Forelimb muscle (tissue), 1 donor: ENCODE measurements at places on chromosomes 2 and 18. TPM values are rescaled to one million over a fixed set of nuclear protein-coding genes. Genes with fewer than 3 reads are reported as not detected.

Gene EML6
- polyA plus RNA-seq: 26.8 TPM

Gene FEV
- polyA plus RNA-seq: not detected

Gene SGPP2
- polyA plus RNA-seq: 1.2 TPM

Gene SH3RF3
- 3.9 TPM for polyA plus RNA-seq

Gene IL1RL2
- 0.18 TPM for polyA plus RNA-seq

Gene TGFA
- 0.85 TPM for polyA plus RNA-seq

GRCh38 chr2:119225926-119226325 is 2.3 kb downstream of the STEAP3 start:
- DNase-seq: no peak

GRCh38 chr2:85580206-85580605 is 2.8 kb downstream of the VAMP8 start:
- DNase-seq: no peak

- DNase-seq: no peak
Measured at GRCh38 chr2:55489467-55490062, 30.0 kb upstream of the CFAP36 start.

DNA sequence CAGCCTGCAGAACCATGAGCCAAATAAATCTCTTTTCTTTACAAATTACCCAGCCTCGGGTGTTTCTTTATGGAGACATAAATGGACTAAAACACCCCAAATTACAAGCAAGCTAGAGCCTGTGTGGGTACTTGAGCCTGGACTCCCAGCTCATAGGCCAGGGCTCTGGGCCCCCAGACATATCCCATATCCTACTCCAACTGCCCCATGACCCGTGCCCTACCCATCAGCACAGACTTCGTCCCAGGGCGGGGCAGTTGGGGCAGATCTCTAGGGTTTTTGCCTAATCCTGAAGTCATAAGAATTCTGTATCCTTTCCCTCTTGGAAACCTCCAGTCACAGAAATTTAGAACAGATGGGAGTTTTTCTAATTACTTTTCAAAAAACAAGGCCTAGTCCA is 90.7 kb downstream of the DDX1 start:
- DNase-seq: no peak

- no peak for DNase-seq
Measured at GRCh38 chr2:73856214-73856613, 27.5 kb downstream of the STAMBP start.

GRCh38 chr18:303607-304006 is 35.8 kb upstream of the THOC1 start:
- no peak for DNase-seq

DNA sequence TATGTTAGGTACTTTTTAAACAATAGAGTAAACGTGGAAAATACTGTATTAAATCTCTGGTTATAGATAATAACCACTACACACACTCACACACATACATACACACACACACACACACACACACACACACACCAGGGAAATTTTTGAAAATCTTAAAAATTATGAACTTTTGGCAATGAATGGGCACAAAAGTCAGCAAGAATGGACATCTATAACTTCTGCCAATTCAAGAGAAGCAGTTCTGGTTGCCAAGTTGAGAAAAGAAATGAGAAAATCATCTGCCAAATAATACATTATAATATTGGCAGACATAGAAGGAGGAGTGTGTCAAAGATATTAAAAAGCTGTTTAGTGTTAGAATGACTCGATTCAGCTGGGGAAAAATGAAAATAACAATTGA is 42.9 kb upstream of the TMEM178A start:
- no peak for DNase-seq

DNA sequence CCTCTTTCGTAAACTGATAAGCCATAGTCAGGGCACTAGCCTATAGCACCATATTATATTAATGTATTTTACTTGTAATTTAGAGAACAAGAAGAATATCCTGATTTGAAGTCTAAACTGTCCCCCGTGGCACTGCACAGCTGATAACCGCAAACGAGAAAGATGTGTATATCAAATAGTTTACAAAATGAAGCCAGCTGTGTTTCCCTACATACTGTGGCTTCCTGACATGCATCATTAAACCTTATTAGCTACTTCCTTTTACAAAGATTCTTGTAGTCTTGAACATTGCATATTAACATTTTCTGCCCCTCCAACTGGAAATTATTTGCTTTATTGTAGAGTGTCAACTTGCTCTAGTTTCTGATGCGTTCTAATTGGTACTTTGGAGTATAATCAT is 153.5 kb upstream of the NFATC1 start:
- DNase-seq: no peak

DNA sequence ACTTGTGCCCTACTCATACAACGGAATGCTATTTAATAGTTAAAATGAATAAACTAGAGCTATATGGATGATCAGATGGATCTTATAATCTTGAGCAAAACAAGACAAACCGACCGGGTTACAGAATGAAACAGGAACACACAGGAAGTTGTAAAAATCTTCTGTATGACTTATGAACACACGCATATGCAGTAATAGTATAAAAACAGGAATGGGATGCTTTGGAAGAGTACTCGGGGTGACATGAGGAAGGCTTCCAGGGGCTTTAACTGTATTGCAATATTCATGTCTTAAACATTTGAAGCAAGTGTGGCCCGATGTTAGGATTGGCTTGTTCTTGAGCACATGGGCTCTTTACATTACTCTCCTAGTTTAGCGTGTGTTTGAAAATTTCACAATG is 14.9 kb upstream of the E2F6 start:
- no peak for DNase-seq

- DNase-seq: no peak
Measured at GRCh38 chr2:173741759-173742158, 223.4 kb downstream of the SP3 start.

DNA sequence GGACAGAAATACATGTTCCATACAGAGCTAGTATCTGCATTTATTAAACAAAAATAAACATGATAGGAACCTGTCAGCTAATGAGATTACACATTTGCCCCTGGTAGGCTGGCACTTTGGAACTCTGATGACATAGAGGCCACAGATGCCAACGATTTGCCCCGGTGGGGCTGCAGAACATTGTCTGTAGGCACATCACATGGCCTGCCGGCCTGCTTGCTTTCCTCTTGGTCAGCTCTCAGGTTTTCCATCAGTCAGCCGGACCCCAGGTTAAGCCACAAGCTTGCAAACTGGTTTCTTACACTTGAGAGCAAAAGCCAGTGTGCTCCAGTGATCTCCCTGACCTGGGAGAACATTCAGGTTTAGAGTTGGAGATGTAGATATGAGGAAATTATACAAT is 60.3 kb downstream of the CRACDL start:
- no peak for DNase-seq

GRCh38 chr2:157173740-157174184 is 83.7 kb upstream of the GALNT5 start:
- DNase-seq: no peak

DNA sequence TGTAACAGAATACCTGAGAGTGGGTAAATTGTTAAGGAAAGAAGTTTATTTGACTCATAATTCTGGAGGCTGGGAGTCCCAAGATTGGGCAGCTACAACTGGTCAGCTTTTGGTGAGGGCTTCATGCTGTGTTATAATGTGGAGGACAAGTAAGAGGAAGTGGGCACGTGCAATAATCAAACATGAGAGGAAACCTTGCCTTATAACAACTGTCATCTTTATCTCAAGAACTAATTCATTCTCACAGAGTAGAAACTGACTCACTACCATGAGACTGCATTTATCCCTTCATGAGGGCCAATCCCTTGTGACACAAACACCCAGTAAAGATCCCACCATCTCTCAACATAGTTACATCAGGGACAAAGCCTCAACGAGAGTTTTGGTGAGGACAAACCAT is 318.1 kb upstream of the NT5C1B start:
- no peak for DNase-seq

DNA sequence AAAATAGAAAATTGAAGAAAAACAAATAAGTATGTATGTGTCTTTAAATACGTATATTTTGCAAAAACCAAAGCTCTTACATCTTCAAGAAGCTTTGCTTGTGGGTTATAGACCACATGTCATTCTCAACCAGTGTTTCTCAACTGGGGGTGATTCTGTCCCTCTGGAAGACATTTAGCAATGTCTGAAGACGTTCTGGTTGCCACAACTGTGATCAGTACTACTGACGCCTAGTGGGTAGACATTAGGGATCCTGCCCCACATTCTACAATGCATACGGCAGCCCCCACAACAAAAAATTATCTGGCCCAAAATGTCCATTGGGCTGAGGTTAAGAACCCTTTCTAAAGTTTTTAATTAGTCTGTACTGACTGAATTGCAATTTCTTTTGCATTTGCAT is 48.4 kb downstream of the UNC50 start:
- DNase-seq: no peak
